ENCODE measurements at places on chromosomes 4 and X.

GRCh38 chr4:86452422-86452891 is 92.6 kb upstream of the MAPK10 start:
- no peak for DNase-seq

DNA sequence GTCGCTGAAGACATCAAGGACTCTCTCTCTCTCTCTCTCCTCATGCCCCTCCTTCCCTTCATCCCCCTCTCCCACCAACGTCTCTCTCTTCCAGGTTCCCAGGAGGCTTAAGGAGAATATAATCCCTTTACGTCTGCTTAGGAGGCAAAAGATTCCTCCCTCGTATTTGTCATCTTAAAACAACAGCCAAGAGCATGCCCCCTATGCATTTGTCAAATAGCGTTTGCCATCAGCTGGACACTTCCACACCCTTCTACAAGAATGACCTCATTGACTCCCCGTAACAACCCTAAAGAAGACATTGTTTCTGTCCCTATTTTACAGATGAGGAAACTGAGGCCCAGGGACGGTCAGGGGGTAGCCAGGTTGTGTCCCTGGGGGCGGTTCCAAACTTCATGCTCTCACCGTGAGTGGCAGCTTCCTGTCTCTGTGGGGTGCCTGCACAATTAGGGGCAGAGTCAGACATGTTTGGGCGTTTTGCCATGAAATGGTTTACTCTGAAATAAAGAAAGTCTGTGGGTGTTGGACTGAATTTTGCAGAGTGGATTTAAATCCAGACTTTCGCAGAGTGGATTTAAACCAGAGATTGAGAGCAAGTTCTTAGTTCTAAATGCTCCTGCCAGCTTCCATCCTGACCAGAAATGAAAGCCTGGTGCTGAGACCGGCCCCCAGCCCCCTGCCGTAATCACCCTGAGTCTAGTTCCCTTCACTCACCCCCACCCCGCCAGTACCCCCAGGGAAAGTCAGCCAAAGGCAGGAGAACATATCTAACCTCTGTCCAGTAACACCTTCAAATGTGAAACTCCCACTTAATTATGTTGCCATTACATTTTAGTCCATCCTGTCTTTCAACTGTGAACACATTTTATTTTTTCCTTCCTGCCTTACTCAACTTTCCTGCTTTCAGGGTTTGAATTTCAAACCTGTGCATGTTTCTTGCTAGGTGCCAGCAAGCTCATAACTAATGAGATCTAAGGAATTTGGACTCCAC is 44.3 kb upstream of the TBL1X start:
- DNase-seq: no peak

- no peak for DNase-seq
Observed at GRCh38 chr4:82397527-82397926, 23.7 kb upstream of the HNRNPD start.

GRCh38 chrX:41029332-41029731 is 55.9 kb upstream of the USP9X start:
- DNase-seq: no peak

DNA sequence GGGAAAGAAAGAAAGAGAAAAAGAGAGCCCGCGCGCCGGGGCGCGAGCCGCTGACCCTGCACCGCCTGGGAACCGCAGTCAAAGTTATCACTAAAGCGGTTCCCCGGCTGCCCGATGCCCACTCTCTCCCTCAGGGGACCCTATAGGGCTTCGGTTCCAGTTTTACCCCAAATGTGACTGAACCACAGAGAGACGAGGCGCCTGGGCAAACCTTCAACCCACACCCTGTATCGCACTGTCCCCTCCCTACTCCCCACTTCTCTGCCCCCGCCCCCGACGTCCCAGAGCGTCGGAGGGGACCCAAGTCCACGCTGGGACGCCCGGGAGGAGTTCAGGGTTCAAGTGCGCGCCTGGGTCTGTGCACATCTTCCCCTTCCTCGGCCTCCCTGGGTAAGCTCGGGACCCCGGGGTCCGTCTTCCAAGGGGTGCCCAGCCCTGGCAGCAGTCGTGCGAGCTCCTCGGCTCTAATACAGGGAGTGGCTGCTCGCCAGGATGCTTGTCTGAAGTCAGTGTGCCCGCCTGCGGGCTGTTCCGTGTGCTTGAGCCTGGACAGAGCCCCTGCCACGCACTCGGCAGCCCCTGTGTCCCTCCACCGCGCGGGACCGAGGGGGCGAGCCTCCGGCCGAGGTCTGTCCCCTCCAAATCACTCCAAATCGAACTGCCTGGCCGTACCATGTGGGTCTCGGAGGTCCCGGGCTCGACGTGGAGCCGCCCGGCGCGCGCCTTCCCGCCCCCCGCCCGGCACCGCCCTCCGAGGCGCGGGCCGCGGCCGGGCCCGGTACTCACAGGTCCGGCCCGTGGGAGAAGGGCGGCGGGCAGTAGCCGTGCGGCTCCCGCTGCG is 960 bp downstream of the TRPC3 start:
- peak; percentile 16 for DNase-seq

- DNase-seq: no peak
Observed at GRCh38 chr4:21858971-21859370, 89.6 kb downstream of the KCNIP4 start.

GRCh38 chr4:182303847-182304246 is 60.6 kb downstream of the TENM3 start:
- DNase-seq: no peak

- DNase-seq: no peak
Observed at GRCh38 chrX:28127662-28128061, 146.4 kb upstream of the DCAF8L1 start.

DNA sequence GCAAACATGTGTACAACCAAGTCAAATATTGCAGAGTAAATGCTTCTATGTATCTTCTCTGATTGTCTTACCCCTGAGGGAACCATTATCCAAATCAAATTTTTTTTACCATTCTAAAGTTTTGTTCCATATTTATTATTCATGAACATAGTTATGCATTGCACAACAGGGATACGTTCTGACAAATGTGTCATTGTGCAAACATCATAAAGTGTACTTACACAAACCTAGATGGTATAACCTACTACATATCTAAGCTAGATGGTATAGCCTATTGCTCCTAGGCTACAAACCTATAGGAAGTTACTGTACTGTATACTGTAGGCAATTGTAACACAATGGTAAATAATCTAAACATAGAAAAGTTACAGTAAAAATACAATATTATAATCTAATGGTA is 23.4 kb downstream of the BEX3 start:
- DNase-seq: no peak

DNA sequence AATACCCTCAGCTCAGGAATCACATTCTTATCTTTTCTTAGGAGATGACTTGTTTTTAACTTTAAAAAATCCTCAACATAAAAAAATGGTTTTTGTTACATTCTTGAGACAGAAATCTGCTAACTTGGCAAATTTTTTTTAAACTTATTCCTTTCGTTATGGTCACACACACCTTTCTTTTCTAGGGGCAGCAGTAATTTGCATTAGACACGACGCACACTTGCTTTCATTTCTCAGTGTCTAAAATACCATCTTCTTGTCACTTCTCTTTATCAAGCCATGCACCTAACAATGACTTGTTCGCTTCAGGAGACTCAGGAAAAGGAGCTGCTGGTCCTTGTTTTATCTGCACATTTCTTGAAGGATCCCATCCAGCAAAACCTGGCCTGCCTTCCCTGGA is 112.6 kb upstream of the TBL1X start:
- DNase-seq: no peak

- DNase-seq: peak; percentile 84
Observed at GRCh38 chr4:3387943-3388361, 53.8 kb upstream of the HGFAC start.
